ENCODE measurements at places on chromosomes 3 and 15.

GRCh38 chr3:111541391-111541790 lies 606 bp upstream of the CD96 start:
- no peak for DNase-seq

GRCh38 chr15:33179874-33180273 lies 14.6 kb downstream of the FMN1 start:
- DNase-seq: no peak

DNA sequence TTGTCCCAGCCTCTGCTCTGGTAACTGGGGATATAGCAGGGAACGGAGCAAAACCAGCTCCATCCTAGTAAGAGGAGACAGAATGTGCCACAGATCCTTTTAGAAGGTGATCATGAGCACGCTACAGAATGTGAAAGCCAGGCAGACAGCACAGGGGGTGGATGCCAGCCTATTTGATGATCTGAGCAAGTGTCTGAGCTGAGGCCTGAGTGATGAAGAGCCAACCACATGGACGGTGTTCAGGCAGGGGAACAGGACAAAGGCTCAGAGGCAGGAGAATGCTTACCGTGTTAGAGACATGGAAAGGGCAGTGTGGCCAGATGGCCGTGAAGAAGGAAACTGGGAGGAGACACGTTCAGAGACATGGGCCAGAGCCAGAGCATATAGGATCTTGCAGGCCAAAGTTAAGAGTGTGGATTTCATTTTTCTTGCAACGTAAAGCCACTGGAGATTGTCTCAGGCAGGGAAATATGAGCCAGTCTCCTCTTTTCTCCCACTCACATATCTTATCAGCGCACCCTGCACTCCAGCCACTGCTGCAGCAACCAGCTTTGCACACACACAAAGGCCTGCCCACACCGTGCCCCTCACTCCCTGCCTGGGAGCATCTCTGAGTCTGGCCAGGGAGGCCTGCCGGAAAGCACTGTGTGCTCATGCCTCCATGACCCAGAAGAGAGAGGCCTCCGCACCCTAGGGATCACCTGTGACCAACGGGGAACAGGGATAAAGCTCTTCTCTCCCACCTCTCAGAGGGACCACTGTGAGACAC lies 20.1 kb downstream of the RAB43 start:
- no peak for DNase-seq

- no peak for DNase-seq
Measured at GRCh38 chr15:94265982-94266381, 34.6 kb downstream of the MCTP2 start.

- no peak for DNase-seq
Measured at GRCh38 chr15:39447881-39448280, 133.0 kb upstream of the THBS1 start.

- DNase-seq: no peak
Measured at GRCh38 chr3:46659285-46659684, 34.2 kb downstream of the ALS2CL start.

DNA sequence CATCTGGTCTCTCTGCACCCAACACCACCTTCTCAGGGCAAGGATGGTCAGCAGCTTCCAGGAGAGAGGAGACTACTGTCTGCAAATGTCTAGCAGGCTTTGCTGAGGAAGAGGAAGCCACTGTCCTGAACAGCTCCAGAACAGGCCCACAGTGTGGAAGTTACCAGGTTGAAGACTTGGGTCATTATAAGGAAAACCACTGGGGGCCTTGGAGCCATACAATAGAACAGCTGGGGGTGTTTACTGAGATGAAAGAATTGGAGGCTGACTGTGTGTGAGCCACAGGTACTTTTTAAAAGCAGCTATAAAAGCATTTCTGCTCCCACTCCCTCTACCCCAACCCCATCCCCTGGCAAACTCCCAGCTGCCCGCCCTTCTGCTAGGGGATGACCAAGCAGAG lies 24.2 kb downstream of the SRGAP3 start:
- DNase-seq: no peak

DNA sequence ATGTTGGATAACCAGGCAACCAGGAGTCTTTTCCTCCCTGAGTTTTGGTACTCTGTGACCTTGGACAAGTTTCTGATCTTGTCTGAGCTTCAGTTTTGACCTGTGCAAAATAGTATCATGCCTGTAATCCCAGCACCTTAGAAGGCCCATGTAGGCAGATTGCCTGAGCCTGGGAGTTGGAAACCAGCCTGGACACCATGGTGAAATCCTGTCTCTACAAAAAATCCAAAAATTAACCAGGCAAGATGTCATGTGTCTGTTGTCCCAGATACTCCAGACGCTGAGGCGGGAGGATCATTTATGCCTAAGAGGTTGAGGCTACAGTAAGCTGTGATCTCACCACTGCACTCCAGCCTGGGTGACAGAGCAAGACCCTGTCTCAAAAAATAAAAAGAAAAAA lies 114.8 kb downstream of the IL12A start:
- DNase-seq: no peak

DNA sequence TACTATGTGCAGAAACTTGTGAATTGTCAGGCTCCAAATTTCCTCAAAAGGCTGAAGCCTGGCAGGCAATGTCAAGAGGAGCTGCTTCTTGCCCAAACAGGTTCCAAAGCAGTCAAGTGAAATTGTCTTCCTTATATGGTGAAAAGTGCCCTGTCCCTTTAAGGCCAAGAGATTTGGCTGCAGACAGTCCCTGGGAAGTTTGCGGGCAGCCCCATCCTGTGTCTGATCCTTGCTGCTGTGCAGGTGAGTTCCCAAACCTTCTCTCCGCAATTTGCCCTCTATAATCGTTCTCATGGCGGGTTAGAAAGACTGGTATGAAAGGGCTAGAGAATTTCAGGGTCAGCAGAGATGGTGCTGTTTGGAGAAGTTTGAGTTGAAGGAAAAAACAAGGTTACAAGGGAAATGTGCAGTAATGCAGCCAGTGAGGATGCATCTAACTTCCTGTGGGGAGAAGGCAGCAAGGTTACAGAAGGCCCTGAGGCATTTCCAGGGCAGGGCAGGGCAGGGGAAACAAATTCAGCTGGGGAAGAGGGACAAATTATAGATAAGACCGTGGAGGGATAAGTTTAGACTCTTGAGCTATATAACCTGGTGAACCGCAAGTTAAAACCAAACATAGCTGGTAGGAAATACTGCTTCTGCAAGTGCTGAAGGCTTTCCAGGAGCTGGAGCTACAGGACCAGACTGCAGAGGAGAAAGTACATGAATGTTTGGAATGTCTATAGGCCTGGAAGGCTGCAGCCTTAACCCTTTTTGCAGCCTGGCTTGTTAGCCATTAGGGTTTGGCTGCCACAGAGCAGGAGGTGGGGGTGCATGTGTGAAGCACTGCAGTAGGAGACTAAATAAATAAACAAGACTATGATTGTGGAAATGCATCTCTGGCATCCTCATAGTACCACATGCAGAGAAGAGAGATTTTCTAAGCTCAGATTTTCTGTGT lies 256.2 kb upstream of the IL12A start:
- DNase-seq: no peak

GRCh38 chr3:103672346-103672745 lies 1237.5 kb downstream of the ZPLD1 start:
- no peak for DNase-seq

- DNase-seq: no peak
Measured at GRCh38 chr3:187315872-187316271, 24.3 kb upstream of the MASP1 start.

- DNase-seq: no peak
Measured at GRCh38 chr3:72227486-72228070, 442.6 kb upstream of the PROK2 start.

DNA sequence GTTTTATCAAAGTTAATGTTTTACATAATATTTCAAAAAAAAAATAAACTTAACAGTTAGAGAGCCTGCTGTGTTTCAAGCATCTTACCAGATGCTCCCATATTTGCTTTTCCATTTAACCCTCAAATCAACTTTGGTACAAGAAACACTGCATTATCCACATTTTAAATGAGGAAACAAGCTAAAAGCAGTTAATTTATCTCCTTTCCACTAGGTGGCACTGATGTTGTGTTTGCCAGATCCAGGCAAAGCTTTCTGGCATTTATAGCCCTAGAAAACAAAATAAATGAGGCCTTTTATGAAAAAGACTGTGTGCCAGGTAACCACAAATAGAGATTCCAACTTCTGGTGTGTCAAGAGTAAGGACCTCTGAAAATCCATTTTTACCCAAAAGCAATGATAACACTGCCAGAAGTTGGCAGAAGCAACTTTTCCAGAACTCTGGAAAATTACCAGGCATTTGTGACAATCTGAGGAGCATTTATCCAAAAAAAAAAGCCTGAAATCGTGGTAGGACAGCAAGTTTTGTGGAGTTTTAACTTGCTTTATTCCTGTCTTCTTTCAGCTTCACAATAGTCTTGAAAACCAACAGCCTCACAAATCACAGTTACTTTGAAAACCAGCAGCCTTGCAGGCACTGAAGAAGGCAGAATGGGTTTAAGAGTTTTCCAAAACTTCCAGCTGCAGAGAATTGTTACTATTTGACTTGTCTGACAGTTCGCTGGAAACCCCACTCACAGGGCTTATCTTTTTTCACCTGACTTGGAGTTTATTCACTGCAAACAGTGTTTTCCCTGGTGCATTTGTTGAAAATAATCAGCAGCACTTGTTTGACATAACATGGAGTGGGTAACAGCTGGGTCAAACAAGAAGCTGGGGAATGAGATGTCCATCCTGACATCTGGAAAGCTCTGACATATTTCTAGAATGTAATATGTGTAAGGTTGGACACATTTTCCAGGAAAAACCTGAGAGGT lies 9.2 kb downstream of the FAM162A start:
- peak; percentile 40 for DNase-seq

DNA sequence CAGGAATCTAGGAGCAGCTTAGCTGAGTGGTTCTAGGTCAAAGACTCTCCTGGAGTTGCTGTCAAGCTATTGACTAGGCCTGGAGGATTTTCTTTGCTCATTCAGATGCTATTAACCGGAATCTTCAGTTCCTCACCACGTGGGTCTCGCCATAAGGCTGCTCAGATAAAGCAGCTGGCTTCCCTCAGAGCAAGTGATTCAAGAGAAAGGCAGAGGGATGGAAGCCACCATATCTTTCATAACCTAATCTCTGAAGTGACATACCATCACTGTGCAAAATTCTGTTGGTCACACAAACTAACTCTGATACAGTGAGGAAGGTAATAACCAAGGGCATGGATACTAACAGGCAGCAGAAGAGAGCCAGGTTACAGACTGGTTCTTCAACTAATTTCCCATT lies 72.7 kb upstream of the FLNB start:
- no peak for DNase-seq

DNA sequence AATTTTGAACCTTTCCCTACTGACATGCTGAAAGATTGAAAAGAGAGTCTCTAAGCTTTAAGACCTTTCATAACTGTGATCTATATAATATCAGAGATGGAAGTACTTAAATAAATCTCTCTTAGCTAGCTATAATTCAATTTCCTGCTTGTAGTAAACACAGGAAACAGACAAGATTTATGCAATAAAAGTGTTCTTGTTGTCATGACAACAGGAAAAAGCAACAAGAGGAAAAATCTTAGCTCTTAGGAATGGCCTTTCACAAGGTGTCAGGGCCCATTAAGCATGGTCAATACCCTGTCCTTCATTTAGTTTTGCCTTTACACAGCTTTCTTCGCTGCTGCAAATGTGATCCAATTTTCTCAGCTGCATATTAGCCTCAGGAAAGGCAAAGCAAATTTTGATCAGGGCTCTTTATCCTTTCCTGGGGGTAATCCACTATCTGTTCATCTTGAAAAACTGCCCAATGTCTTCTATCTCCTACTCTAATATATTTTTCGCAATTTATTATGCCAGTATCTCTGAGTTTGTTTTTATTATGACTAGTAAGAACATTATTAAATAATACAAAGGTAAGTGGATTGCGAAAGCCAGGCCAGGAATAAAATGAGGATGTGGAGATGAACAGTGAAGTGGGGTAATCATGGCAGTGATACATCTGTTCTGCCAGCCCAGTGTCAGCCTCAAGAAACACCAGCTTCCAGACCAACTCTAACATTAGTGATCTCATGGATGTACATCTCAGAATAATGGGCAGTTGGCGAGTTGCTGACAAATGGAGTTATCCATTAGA lies 28.7 kb downstream of the SIDT1 start:
- DNase-seq: no peak

DNA sequence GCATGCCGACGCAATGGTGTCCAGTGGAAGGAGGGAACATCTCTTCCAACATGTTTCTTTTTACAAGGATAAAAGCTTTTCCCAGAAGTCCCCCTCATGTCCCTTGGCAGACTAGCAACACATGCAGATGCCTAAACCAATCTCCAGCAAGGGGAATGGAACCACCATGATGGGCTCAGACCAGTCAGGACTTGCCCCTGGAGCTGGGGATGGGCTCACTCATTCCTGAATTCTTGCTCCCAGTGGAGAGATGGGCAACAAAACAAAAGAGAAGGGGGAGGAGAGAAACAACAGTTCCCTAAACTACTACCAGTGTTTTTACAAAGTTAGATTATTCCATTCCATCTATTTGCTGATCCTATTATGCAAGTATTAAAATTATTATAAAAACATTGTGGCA lies 76.8 kb upstream of the OXTR start:
- DNase-seq: no peak

- DNase-seq: no peak
Measured at GRCh38 chr3:133832802-133833144, 27.2 kb downstream of the SRPRB start.

GRCh38 chr3:78911394-78911793 lies 856.4 kb downstream of the ROBO1 start:
- DNase-seq: no peak

DNA sequence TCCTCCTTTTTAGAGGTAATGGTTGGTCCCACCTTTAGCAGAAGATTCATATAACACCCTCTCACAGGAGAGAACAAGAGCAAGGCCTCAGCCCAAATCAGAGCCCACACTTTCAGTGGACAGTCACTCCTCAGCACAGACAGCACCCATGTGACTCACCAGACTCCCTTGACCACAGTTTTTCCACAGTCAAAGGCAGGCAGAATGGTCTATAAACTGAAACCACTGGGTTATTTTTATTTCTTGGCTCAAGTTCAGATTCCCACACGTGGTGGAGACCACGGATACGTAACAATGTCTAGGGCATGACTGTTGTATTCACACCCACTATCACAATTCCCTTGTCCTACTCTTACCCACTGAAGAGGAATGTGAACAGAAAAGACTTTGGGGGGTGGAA lies 237.8 kb upstream of the UBE2E1 start:
- DNase-seq: no peak

- DNase-seq: peak; percentile 90
Measured at GRCh38 chr15:67967871-67968431, 86.2 kb upstream of the PIAS1 start.

DNA sequence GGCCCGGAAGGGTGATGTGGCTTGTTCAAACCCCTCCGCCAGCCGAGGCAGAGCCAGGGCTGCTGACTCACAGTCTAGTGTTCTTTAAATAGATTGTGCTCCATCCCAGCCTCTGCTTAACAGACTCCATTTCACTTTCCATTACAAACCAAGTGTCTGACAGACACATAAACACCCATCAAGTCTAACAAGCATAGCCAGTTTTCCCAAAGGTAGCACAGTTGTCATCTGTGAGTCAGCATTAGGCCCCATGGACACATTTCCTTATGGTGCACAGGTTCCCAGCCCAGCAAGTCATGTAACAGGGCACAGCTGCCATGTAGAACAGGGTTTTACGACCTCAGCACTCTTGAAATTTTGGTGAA lies 109.9 kb upstream of the RAP2B start:
- DNase-seq: no peak

GRCh38 chr3:113555138-113555537 lies 22.8 kb downstream of the SIDT1 start:
- DNase-seq: no peak
